ENCODE measurements at places on chromosomes 16 and 17.

GRCh38 chr17:34654881-34655276 lies 75.5 kb downstream of the TMEM132E start:
- no peak for DNase-seq

- DNase-seq: no peak
These were observed 60.7 kb downstream of the OR1D5 start for GRCh38 chr17:3002538-3003295.

DNA sequence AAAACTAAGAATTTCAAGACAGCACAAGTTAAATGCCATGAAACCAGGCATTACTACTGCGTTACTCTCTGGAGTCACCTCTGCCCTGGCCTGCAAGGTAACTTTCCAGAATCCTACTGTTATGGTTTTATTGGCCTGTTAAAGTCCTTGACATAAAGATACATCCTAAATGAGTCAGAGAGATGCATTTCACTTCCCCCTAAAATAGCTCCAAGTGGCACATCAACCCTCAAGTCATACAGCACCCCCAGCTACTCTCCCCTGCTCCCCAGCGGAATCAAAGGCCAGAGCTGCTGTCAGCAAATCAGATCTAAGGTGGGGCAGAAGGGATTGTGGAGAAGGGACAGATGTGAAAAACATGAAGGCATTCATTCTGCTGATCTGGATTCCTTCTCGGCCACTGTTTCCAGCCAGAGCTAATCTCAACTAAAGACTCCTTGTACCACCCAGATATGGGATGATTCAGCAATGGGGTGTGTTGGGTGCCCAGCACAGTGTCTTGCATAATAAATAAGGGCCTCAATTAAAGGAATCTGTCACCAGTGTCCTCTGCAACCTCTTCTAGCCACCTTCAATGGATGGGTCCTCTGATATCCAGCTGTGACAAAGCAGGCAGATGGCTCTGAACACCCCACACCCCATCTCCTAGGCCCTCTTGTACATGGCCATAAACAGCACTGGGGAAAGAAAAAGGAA lies 8.5 kb upstream of the CCL1 start:
- DNase-seq: no peak

GRCh38 chr16:54930005-54930868 lies at the start of gene IRX5:
Gene IRX5 (plus strand): TSS chr16:54930865. CDS start chr16:54931199, 334 bp downstream.
- DNase-seq: peak; percentile 85

- peak; percentile 43 for DNase-seq
These were observed 24.1 kb downstream of the BAHCC1 start for GRCh38 chr17:81419319-81419885.

- DNase-seq: no peak
These were observed 472.5 kb downstream of the WWOX start for GRCh38 chr16:78571898-78572358.

DNA sequence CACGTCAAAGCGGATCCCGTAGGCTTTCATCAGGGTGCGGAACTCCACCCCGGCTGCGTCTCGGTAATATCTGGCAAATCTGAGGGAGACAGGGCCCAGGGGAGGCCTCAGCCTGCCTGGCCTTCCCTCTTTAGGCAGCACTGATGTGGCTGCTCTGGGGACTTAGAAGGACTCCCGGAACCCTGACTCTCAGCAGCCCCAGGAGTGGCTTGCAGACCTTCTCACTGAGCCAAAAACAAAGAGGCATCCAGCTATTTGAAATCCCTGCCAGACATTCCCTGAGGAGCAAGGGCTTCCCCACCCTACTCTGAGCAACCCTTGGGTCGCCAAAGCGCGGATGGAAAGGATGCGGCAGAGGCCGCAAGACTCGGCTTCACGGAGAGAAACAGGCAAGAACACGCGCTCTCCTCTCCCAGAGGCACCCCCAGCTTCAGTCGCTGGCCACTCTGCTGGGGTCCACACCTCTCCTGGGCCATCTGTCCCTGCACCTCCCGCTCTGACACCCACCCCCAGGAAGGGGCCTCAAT lies 7.9 kb downstream of the P2RX5 start:
- DNase-seq: no peak

GRCh38 chr16:48361012-48361411 lies 24.2 kb downstream of the SIAH1 start:
- DNase-seq: no peak

DNA sequence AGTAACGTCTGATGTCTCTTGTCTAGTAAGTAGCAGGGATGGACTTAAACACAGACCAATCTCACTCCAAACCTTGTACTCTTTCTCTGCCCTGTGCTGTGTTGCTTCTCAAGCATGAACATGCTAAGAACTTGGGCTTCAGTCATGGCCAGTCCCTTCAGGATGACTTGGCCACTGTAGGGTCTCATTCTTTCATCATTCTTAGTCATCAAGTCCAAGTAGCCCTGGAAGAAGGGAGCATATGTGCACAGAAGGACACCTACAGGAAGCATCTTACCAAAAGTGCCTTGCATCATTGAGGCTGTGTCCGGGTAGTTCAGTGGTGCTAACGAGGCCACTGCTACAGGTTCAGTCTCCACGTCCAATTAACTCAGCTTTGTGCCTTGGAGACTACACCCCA lies 80.7 kb downstream of the CDK5R1 start:
- DNase-seq: no peak

DNA sequence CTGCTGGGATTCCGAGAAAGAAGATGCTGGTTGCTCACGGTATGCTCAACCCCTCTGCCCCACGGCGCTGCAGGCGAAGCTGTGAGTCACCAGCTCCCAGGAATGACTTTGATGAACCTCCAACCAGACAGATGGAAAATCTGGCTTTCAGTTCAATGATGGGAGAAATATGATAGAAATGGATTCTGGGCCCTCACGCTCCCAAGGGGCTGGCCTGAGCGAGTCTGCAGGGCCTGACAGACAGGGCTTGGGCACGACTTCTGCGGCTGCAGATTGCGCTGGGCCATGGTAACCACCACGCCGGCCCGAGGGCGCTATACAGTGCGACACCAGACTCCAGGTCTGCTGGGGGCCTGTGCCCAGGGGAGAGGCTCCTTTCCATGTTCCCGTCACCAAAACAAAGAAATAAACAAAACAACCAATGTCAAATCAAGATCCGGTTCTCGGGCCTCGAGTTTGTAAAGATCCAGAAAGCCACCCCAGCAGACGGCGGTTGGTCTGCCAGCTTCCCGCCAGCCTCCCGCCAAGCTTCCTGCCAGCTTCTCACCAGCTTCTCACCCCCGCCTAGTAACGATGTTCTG lies 11.1 kb upstream of the ABR start:
- peak; percentile 79 for DNase-seq

- DNase-seq: no peak
These were observed 262.3 kb downstream of the KIF2B start for GRCh38 chr17:54085020-54085419.

DNA sequence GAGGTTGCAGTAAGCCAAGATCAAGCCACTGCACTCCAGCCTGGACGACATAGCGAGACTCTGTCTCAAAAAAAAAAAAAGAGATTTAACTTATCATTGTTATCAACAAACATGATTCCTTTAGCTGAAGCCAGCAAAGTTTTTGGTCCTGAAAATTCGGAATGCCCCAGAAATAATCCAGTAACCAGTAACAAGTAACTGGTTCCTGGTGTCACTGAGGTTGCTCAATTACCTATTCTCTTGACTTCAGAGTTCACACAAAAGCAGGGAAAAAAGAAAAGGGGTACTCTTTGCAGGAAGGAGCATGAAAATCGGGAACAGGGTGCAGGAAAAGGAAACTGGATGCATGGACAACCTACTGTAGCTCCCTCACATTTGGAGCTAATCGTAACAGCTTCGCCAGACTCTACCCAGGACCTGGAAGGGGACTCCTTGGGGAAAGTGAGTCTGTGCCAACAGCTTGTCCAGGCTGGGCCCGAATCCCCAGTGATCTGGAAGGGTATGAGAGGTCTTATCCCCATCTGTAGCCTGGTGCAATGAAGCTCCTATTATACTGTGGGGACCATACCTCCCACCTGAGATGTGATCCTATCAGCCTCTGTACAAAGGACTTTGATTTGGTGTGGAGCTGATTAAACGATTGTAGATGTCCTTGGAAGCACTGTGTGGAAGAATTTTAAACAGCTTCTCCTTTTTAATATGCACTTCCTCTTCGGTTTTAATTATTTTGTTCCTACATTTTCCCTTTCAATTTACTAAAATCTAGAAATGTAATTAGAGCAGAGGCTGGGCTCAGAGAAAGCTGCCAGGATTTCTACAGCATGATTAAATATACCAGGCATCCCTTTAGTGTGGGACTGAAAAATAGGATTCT lies 3.4 kb upstream of the SPOP start:
- peak; percentile 12 for DNase-seq

DNA sequence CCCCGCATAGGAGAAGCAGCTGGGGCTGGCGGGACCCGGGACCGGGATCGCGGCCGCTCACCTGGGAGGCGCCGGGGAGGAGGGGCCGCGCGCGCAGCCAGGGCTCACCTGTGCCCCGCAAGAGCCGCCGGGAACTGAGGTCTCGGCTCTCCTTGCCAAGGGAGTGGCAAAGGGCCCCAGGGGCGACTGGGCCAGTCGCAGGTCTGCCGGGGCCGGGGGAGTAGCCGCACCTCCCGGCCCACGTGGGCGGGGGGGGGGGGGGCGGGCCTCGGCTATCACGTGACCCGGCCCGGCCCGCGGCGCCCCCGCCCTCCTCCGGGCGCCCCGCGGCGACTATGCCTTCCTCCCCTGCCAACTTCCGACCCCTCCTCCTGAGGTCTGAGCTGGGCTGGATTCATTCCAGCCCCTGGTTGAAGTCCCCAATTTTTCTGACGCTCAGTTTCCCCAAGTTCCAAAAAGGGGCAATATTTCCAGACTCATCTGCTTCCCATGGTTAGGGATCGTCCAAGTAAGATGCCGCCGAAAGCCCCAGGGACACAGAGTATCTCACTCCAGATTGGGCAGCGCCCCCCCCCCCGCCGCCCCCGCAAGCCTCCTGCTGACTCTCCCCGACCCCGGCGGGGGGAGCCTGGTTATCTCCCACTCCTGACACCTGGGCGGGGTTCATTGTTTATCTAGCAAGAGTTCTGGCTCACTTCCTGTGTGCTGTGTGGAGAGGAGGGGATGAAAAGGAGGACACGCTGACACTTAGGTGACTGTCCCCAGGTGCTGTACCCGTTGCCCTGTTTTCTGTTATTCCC lies at the start of gene TMC6:
Gene TMC6, minus strand, starts transcription at position 205 of the 800 bp plus-strand sequence. CDS start 1,923 bp downstream, outside the sequence.
- DNase-seq: no peak

GRCh38 chr17:63950940-63951907 lies 19.1 kb upstream of the CD79B start:
- DNase-seq: no peak

GRCh38 chr17:32870969-32871368 lies 6.0 kb downstream of the MYO1D start:
- DNase-seq: no peak

- no peak for DNase-seq
These were observed 430.4 kb downstream of the HAPSTR1 start for GRCh38 chr16:9521749-9522370.

GRCh38 chr17:72710834-72711233 lies 381.7 kb downstream of the SLC39A11 start:
- DNase-seq: no peak

GRCh38 chr16:75805946-75806345 lies 79.7 kb upstream of the CPHXL start:
- no peak for DNase-seq

GRCh38 chr16:66485376-66485775 lies 58.3 kb downstream of the BEAN1 start:
- no peak for DNase-seq

DNA sequence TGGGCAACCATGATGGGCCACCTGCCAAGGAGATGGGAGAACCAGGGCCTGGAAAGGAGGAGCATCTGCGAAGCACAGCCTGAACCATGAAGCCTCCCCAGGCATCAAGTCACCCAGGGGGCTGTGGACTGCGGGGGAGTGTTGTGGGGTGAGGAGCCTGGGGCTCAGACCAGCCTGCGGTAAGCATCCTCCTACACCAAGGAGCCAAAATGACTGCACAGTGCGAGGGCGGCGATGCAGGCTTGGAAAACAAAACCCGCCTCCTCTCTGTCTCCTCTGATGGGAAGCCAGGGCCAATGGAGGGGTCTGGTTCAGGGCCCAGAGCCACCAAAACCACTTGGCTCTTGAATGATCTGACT lies 18.1 kb upstream of the MAF start:
- no peak for DNase-seq

- DNase-seq: no peak
These were observed 34.2 kb downstream of the TBX4 start for GRCh38 chr17:61486135-61487120.

DNA sequence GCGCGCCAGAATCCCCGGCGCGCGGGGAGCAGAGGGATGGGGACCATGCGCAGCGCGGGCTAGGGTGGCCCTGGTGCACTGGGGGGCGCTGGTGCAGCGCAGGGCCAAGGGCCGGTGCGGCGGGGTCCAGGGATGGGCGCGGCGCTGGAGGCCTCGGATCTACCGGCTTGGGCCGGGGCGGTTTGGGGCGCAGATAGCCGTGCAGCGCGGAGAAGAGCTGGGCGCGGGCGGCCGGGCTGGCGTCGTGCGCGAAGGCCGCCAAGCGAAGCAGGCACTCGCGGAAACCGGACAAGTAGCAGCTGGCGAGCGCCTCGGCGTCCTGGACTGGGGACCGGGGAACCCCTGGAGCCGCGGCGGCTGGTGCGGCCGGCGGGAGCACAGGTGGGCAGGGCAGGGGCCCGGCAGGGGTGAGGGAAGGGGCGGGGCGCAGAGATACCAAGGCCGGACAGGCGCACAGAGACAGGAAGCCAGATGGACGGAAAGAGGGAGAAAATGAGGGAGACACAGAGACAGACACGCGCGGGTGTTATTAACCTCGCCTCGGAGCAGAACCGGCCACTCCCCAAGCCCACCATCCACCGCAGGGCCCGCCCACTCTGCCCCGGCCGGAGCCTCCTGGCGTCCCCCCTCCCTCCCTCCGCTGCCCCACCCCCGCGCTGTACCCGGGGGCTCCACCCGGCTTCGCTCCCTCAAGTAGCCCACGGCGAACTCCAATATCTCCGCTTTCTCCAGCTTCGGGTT lies 2.1 kb downstream of the HES7 start:
- DNase-seq: no peak

DNA sequence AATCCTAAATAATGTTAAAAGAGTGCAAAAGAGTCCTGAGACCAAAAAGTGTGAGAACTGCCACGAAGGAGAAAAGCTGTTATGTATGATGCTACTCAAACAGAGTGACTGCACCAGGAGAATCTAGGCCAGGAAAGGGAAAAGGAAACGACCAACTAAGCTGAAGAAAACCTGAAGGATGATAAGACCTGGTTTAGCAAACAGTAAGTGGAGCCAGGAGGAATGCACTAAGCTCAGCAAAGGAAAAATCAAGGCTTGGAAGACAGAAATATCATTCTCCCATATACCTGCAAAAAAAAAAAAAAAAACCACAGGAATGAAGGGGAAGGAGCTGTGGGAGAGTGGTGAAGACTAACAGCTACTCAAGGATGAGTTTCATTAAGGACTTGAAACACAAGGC lies 21.1 kb downstream of the CMC2 start:
- no peak for DNase-seq

DNA sequence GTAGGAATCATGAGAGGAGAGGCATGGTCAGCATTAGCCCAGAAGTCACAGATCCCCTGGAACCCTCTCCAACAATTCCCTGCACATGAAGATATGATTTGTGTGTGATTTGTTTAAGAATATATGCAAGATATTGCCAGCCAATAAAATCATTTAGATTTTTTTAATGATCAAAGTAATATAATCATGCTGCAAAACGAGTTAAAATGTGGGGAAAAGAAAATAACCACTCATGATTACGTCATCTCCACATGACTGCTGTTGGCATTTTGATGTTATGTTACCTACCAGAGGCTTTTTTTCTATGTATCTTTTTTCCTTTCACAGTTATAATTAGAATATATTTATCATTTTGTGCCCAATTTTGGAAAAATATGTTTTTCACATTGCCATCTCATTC lies 22.4 kb downstream of the SLC35G3 start:
- DNase-seq: no peak

GRCh38 chr16:53212893-53213223 lies 158.1 kb downstream of the CHD9 start:
- no peak for DNase-seq

GRCh38 chr16:24764916-24765315 lies 35.5 kb downstream of the TNRC6A start:
- no peak for DNase-seq

All from NCI-H446 (cell line).